ENCODE measurements at places on chromosomes 1 and 21.

- DNase-seq: no peak
These were observed 59.9 kb upstream of the SPOCD1 start for GRCh38 chr1:31875636-31876236.

DNA sequence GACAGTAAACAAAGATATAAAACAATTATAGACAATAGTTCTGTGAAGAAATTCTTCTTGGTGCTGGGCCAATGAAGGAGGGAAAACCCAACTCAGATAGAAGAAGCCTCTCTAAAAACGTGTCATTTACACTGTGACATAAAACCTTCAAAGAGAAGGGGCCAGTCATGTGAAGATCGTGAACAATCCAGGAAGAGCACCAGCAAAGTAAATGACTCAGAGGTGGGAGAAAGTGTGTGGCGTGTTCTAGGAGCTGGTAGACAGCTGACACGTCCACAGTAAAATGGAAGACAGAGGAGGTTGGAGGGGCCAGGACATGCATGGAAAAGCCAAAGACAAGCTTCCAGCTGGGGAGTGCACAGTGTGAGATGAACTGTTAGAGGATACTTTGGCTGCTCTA is 143.6 kb downstream of the VAV3 start:
- DNase-seq: no peak

DNA sequence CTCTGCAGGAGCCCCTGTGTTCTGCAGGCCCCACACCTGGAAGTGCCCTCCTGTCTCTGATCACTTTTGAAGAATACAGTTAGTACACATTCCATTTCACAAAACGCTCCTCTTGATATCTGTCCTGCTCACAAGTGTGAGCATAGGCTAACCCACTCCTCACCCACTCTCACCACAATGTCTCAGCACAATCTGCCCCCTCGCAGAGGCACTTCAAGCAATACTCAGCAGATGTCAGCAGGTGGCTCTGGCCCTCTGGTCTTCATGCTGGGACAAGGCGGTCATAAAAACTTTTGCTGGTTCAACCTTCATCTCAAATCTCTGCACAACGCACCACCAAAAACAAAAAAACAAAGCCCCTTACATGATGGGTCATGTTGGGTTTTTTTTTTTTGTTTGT is 671.2 kb downstream of the MATN1 start:
- no peak for DNase-seq

GRCh38 chr1:101769520-101769919 is 227.2 kb downstream of the OLFM3 start:
- peak; percentile 13 for DNase-seq

GRCh38 chr1:111269825-111270406 is 20.7 kb upstream of the CHIA start:
- no peak for DNase-seq

GRCh38 chr1:38433084-38433722 is 386.6 kb upstream of the POU3F1 start:
- no peak for DNase-seq

GRCh38 chr1:97783751-97784150 is 137.1 kb downstream of the DPYD start:
- DNase-seq: no peak

All from endothelial cell (in vitro differentiated cells).